ENCODE measurements at places on chromosomes 16 and 17.

DNA sequence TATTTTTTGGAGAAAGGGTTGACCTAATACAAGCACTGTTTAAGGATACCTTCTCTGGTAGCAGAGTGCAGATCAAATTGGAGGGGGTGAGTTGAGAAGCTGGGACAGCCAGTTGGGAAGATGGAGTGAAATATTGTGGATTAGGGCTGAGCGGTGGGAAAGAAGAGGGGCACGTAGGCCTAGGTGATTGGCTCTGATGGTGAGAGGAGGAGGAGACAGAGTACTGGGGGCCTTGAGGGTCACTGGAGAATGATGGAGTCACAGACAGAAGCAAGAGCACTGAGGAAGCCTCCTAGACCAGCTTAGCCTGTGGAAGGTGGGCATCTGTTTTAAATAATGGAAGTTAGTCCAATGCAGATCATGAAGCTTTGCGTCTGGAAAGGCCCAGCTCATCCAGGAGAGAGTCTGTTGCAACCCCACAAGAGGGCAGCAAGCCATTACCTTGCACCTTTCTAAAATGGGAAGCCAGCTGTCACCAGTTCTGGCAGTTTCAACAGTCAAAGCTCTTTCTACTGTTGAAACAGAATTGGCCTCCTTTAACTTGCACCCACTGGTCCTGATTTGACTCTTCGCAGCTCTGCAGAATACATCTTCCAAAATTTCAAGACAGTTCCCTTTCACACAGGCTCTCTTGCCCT is 11.8 kb downstream of the SLC9A5 start:
- no peak for DNase-seq

DNA sequence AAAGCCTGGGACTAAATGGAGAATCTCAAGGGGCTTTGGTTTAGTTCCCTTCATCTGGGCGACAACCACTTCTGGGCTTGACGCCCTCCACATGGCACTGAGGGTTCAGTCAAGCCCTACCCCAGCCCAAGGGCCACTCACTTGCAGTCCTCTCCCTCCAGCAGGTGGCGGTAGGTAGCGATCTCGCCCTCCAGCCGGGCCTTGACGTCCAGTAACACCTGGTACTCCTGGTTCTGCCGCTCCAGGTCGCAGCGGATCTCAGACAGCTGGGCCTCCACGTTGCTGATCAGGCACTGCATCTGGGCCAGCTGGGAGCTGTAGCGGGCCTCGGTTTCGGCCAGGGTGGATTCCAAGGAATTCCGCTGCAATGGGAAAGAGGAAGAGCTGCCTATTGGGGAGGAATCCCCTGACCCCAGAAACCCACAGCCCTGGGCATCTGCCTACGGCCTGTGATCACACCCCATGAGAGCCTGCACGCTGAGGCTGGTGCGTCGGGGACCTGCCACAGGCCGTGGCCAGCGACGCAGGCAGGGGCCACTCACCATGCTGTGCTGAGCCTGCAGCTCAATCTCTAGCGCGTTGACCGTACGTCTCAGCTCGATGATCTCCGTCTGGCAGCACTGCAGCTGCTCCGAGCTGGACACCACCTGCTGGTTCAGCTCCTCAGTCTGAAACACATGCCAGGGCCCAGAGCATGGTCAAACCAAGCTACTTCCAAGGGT is 2.7 kb downstream of the KRT36 start:
- no peak for DNase-seq

GRCh38 chr17:10605221-10605783 is 51.8 kb downstream of the MYH3 start:
- no peak for DNase-seq

- no peak for DNase-seq
Measured at GRCh38 chr17:80997424-80998117, 5.9 kb downstream of the CHMP6 start.

DNA sequence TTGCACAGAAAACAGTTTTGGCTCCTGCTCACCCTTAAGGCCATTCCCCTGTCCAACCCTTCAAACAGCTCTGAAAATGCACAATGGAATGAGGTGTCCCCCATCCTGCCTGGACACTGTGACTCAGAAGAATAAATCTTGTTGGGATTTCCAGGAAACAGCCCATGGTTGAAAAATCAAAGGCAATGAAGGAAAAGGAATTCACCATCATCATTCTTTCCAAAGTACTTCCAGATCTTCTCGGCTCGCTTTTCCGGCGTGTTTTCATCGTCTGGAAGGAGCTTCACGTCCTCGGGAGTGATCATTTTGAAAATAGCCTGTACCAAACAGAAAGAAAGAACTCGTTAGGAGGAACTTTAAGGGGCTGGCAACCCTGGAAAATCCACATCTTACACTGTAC is 4.3 kb downstream of the RCVRN start:
- DNase-seq: no peak

DNA sequence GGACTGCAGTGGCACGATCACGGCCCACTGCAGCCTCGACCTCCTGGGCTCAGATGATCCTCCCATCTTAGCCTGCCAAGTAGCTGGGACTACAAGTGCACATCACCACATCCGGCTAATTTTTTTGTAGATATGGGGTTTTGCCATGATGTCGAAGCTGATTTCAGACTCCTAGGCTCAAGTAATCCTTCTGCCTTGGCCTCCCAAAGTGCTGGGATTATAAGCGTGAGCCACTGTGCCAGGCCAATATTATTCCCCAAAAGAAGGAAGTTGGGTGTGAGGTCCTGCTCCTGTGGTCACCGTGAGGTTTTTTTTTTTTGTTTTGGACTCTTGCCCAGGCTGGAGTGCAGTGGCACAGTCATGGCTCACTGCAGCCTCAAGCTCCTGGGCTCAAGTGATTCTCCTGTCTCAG is 1.5 kb downstream of the AMZ2 start:
- DNase-seq: no peak

DNA sequence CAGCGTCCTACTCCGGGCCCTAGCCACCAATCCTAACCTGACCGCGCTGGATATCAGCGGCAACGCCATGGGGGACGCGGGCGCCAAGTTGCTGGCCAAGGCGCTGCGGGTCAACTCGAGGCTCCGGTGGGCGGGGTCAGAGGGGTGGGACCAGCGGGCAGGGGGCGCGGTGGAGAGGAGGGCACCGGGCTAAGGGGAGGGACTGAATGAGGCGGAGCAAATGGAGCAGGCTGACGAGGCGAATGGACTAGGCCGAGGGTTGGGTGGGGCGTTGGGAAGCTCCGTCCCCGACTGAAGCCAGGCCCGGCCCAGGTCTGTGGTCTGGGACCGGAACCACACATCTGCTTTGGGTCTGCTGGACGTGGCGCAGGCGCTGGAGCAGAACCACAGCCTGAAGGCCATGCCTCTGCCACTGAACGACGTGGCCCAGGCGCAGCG is 4.6 kb downstream of the CARMIL2 start:
- DNase-seq: no peak

DNA sequence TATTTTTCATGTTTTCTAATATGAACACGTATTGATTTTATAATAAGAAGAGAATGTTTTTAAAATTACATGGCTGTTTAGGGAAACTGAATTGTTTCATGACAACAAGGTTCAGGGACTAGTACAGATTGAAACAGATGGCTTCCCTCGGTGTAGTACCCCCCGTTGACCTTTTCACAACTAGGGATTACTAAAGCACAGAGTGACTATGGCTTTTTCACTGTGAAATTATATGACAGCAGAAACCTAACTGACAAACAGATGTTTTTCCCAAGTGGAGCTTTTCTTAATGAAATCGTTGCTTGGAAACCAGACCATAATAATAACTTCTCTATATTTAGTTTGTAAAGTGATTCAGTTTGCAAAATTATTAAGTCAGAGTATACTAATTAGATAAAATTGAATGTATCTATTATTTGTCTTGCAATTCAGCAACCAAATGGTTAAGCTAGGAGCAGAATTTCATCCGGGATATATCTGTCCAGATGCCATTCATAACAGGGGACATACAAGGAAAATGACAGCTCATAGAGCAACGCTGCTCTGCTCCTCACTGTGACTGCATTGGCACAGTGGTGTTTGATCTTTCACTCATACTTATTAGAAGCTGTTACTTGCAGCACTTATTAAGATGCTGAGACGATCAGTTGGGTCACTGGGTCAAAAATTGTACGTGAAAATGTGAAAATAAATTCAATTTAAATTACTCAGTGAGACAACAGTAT is 111.7 kb downstream of the TANGO6 start:
- no peak for DNase-seq

DNA sequence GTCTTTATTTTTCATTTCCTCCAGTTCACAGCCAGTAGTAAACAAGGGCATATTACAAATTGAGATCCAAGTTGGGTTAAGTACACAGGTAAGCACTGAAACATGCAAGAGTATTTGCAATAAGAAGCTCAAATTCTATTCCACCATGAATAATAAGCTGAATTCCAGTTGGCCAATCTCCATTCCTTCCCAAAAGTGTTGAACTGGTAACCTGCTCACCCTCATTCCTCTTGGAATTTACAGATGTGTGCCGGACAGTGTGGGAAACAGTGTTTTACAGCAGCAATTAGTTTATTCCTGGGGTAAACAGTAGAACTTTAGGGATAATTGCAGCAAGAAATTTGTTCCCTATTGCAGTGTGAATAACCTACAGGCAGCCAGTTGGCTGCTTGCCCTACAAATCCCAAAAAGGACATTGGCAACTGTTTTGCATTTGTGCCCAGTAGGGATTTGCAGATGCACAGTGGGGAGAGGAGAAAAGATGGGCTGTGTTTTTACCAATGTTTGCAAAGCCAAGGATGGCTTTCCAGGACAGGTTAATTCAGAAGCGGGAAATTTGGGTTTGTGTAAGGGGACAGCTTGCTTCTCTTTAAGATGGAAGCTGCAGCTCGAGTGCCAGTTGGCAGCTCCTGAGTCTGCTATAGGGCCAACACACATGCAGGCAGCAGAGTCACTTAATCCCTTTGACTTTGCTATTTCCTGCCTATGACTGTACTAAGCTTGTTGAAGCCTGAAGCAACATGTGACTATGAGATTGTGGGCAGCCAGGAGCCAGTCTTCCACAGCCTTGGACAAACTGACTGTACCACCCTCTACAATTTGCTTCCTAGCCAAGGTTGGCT is 318.9 kb downstream of the MAP2K6 start:
- DNase-seq: peak; percentile 80

GRCh38 chr17:28466521-28467048 is 6.9 kb upstream of the SLC13A2 start:
- no peak for DNase-seq

DNA sequence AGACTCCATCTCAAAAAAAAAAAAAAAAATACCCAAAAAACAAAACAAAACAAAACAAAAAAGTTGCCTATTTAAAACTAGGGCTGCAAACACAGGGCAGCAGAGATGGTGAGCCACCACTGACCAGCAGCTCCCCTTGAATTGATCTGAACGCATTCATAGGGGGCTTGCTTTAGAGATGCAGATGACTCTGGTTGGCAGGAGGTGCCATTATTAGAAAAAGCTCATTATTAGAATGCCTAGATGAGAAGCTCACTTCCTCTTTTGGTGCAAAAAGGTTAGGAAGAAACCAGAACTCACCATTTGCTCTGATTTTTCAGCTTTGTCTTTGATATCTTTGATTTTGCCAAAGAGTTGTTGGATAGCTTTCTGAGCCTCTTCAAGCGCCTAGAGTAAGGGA is 53.1 kb downstream of the VPS53 start:
- no peak for DNase-seq

GRCh38 chr17:80709090-80709695 is 164.6 kb downstream of the RPTOR start:
- no peak for DNase-seq

GRCh38 chr16:12489357-12489990 is 314.2 kb downstream of the CPPED1 start:
- no peak for DNase-seq

DNA sequence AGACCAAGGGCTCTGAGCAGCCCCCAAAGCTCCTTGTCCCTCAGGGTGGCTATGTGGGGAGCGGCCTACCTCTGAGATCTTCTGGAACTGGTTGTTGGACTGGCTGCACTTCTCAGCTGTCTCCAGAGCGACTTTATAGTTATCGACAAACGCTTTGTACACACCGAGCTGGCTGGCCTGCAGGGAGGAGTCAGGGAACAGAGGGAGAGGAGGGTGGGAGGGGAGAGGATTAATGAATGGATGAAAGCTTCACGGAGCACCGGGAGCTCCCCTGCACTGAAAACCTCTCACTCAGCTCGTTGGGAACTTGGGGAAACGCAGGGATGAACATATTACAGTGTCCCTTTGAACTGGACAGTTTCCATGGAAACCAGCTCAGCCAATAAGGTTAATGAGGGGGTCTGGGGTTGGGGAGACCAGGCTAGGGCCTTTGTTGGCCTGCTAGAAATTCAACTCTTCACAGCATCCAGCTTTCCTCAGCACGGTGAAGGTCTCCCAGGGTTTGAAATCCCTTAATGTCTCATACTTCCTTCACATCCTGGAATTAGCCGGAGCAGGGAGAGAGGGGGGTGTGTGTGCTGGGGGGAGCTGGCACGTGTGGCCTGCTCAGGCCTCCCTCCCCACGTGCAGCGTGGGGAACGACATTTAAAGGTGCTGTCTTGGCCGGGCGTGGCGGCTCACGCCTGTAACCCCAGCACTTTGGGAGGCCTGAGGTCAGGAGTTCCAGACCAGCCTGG is 86.7 kb downstream of the TIMM22 start:
- no peak for DNase-seq

GRCh38 chr17:1541367-1541904 is 21.2 kb downstream of the PITPNA start:
- DNase-seq: no peak

DNA sequence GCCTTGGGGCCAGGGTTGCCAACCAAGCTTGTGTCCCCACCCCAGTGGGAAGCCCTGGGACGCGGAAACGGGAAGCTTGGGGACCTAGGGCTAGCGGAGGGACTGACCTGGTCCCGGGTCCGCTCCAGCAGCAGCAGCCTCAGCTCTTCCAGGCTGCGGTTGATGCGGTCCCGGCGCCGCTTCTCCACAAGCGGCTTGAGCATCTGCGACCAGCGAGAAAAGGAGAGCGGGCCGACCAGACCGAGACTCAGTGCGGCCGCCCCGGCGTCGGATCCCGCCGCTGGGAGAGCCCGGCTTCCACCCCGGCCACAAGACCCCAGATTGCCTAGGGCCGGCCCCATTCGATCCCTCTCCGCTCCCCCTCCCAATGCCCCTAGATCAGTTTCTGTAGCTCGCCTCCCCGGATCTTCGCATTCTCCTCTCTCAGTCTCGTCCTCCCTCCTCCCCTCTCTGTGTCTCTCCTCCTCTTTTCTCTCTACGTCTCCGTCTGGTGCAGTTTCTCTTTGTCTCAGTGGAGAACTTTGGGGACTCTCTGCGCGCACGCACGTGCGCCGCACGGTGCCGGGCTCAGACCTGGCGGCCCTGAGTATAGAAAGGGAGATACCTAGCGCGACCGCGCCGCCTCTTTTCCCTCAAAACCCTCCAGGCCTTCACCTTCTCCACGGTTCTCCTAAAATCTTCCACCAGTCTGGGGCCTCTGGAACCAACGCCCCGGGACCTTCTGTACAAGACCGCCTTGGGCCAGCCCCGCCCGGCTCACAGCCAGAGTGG is 797 bp downstream of the HES7 start:
- DNase-seq: peak; percentile 24
